Lower lobe of right lung (tissue), 2 donors: ENCODE measurements at places on chromosomes 12 and 14. TPM values are rescaled to one million over a fixed set of nuclear protein-coding genes. Genes with fewer than 3 reads are reported as not detected.

Gene TPH2
- not detected for total RNA-seq

Gene LARP4
- 62.2 TPM for total RNA-seq

Gene DACT1
- total RNA-seq, result 3.7 TPM

Gene SLC24A4
- 3.5 TPM for total RNA-seq

Gene SLC38A4
- total RNA-seq, result 1.1 TPM

Gene CNTN1
- total RNA-seq, result 12.3 TPM

Gene LGR5
- 1.2 TPM for total RNA-seq

Gene LIN7A
- 14.6 TPM for total RNA-seq

Gene CCDC175
- total RNA-seq, result 1.0 TPM

Gene ENDOU
- not detected for total RNA-seq

Gene TCL1B
- not detected for total RNA-seq

Gene TMPRSS12
- total RNA-seq, result not detected

Gene POTEM
- not detected for total RNA-seq

Gene PTPRB
- total RNA-seq, result 91.4 TPM

Gene STK38L
- total RNA-seq, result 22.2 TPM

Gene DEGS2
- total RNA-seq, result 5.8 TPM

Gene KRT85
- not detected for total RNA-seq
